ENCODE measurements at places on chromosomes 7 and 10.

DNA sequence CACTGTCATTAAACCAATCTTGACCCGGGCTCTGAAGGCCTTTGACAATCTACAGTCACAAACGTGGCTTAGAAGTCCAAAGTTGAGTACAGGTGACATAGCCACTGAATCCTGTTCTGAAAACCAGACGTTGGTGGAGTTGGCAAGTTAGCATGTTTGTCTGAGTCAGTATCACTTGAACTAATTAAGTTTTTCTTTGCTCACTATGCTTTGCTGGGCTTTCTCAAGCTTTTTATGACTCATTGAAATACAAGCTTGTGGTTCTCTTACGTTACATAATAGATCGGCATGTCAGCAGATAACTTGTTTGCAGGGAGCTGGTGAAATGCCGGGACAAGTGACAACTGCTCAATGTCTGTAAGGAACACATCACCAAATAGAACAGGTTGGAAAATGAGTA, 53.8 kb downstream of the ARL5B start:
- no peak for DNase-seq

DNA sequence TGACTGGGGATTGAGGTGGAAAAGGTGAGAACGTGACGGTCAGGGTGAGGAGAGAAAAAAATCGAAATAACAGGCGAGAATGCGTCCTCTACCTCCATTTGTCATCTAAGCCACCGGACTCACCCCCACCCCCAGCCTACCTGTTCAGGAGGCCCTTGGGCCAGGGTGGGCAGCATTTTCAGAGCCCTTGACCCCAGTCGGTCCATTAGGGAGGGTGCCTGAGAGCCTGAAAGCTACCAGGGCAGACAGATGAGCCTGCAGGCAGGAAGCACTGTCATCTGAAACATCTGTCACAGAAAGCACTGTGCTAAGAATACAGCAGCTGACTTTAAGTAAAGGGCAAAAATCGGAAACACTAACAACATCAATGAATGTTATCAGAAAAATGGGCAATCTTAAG, 47.0 kb downstream of the MAD1L1 start:
- no peak for DNase-seq

- DNase-seq: no peak
Observed at GRCh38 chr10:97144297-97144696, 41.5 kb downstream of the SLIT1 start.

- no peak for DNase-seq
Observed at GRCh38 chr10:15796098-15796759, 64.1 kb downstream of the MINDY3 start.

- no peak for DNase-seq
Observed at GRCh38 chr10:113493195-113493594, 59.7 kb upstream of the HABP2 start.

- no peak for DNase-seq
Observed at GRCh38 chr7:32037650-32038198, 32.5 kb downstream of the PDE1C start.

- no peak for DNase-seq
Observed at GRCh38 chr7:18353339-18353738, 142.2 kb upstream of the HDAC9 start.

DNA sequence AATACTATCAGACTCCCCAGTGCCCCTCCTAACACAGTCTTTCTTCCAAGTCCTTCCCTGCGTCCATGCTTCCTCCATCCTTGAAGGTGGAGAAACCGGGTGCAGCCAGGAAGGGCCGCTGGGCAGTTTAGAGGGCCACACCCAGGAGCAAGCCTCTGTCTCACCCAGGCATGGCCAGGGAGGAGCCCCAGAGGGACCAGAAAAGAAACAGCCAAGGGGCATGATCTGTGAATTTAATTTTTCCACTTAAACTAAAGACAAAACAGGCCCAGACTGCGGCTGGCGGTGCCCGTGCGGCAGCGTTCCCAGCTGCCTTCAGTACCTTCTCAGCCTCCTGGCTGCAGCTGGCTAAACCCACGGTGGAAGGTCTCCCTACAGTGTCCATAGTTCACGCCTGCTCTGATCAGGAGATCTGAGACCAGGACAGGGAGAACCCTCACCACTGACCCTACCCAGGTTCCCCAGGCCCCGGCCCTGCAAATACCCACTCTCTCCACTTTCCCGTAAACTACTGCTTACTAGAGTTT, 12.9 kb downstream of the UNCX start:
- DNase-seq: no peak

DNA sequence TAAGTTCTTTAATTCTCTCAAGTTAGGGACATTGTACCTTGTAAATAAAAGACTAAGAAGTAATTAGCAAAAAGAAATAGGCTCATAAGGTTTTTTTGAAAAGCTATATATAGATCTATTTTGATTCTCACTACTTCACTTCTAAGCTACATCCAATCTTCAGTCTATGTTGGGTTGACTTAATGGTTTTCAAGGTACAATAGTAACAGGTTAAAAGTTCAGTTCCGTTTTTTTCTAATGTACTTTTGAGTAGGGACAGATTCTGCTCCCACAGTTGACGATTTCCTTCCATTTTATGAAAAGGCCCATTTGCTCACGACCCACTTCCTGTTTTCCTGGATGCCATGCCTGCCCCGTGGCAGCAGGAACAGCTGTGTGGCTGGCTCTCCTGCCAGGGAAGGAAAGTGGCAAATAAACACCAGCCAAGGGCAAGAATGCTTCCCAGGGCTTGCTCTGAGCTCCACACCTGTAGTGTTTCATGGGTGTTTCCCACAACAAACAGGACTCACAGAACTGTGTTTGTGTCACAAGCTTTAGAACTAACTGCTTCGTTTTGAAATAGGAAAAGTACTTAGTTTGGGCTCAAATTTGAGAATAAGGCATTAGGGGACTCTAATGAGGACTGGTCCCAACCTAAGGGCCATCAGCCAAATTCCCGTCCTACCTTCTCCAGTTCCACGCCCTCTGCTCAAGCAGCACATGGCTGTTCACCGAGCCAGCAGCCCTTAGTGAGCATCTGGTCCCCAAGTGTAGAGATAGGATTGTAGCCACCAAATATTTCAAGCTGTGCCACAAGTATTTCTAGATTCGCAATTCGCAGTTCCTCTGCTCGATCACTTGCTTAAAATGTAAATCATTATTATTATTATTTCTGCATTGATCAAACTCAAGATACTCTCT, 240.7 kb downstream of the COBL start:
- DNase-seq: no peak

DNA sequence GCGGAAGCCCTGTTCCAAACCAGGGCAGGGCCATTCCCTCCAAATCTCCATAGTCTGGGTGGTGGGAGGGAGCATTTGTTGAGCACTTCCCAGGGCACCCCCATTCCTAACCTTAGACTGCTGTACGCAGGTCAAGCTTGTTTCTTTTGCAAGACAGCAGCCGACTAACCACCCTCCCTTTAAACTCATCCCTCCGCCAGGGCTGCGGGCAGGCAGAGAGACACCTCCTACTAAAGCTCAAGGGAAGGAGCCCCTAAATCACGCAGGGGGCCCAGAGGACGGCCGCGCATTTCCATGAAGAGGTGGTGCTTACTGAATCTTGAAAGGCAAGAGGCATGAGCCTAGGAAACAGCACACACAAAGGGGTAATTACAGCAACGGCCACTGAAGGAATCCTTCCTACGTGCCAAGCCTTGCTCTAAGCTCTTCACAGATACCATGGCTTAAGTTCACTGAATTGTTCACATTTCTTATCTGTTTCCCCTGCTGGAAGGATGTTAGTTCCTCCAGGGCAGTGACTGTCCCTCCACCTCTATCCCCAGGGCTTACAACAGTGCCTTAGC, 90.0 kb downstream of the PROSER2 start:
- no peak for DNase-seq

GRCh38 chr10:15097011-15097812, at the start of gene RPP38:
TSS of gene RPP38 (plus strand) at chr10:15097355. CDS start at chr10:15103315, 5,960 bp downstream.
- DNase-seq: peak; percentile 98

- no peak for DNase-seq
Observed at GRCh38 chr7:30406664-30407425, 71.7 kb downstream of the NOD1 start.

DNA sequence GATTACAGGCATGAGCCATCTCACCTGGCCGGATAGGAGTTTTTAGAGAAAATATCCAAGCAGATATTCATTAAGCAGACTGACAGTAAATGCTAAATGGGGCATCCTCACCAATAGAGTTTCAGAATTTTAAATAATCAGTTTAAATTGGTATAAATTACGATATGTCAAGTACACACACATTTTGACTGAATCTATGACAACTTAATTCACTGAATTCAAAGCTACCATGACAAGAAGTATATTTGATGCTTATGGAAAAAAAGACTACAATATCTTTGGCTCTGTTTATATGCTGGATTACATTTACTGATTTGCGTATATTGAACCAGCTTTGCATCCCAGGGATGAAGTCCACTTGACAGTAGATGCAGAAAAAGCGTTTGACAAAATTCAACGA, 774.7 kb downstream of the PCDH15 start:
- DNase-seq: no peak

DNA sequence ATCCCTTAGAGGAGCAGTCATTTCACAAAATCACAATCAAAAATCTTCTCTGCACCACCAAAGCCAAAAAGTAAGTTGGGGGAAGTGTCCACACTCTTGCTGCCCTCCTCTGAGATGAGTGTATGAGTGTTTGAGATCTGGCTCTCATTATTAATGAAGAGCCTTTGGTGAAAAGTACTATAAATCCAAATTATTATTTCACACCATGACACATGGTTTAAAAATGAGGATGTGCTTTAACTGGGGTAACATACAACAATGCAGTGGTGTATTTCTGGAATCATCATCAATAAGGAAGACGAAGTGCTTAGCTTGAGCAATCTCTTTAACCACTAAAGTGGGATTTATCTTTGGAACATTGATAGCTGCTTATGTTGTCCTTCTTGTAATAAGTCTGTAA, 114.2 kb upstream of the ADAM12 start:
- DNase-seq: no peak

- DNase-seq: no peak
Observed at GRCh38 chr7:46215987-46216567, 295.0 kb upstream of the IGFBP3 start.

DNA sequence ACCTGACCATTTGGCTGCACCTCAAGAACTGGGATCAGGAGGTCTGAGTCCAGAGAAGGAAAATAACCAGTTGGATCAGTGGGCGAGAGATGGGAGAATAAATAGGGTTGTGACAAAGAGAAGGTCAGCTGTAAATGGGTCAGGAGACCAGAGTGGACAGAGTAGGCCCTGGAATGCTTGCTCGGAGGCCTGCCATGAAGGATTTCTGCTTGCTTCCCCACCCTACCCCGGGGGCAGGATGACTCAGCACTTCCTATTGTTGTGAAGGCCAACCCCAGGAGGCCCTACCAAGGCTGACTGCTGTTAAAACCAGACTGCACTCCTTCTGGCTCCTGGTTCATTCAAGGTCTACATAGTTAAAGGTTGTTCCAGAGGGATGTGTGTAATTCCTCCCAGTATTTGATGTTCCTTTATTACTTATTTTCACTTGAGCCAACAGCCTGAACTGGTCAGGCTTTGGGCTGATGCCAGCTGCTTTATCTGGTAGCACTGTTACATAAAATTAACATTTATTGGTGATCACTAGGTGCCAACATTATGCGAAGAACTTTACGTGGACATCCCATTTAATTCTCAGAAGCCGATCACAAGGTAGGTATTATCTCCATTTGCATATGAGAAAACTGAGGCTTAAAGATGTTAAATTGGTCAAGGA, 27.3 kb upstream of the IFRD1 start:
- DNase-seq: peak; percentile 23

GRCh38 chr10:44591911-44592310, 207.0 kb upstream of the CXCL12 start:
- no peak for DNase-seq

GRCh38 chr10:86650151-86650550, 4.2 kb upstream of the OPN4 start:
- no peak for DNase-seq

DNA sequence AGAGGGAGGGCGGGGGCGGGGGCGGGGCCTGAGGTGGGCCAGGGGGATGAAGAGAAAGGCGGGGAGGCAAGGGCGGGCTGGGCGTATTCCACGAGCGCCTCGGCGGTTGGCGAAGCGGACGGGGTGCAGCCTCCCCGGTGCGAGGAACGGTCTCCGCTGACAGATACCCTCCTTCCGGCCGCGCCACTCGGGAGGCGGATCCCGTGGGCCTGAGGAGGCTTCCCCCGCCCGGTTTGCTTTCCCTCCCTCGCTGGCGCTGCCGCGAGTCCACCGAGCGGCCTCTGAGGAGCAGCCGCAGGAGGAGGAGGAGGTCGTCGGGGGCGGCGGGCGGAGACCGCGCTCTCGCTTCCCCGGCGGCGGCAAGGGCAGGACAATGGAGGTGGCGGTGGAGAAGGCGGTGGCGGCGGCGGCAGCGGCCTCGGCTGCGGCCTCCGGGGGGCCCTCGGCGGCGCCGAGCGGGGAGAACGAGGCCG, at the start of gene TRIM24:
Gene TRIM24 (plus strand): TSS at position 84 of the 473 bp plus-strand sequence. CDS start 290 bp downstream, at position 374.
- DNase-seq: peak; percentile 80

GRCh38 chr7:102040569-102040968, 223.1 kb downstream of the CUX1 start:
- DNase-seq: no peak

DNA sequence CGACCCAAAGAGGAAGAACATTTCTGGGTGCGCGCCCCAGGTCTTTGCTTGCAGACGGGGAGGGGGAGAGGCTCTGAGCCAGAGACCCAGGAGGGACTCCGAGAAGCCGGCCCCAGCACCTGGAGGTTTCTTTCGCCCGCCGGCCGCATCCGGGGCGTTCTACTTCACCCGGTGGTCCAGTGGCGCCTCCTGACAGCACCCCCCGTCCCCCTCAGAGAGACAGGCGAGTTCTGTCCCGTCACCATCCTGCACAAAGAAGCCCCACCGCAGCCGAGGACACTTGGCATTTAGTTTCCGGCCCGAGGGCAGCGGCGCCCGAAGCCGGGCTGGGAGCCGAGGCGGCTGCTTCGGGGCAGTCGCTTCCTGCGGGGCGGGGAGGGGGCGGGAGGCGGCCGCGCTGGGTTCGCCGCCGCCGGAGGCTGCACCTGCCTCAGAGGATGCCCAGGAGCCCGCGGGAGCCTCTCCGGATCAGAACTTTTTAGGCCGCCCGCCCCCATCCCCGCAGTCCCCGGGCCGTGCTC, at the start of gene TMEM178B:
Gene TMEM178B (plus strand): TSS at position 424 of the 521 bp plus-strand sequence.
- peak; percentile 48 for DNase-seq

- no peak for DNase-seq
Observed at GRCh38 chr7:98785929-98786571, 83.8 kb downstream of the TMEM130 start.

DNA sequence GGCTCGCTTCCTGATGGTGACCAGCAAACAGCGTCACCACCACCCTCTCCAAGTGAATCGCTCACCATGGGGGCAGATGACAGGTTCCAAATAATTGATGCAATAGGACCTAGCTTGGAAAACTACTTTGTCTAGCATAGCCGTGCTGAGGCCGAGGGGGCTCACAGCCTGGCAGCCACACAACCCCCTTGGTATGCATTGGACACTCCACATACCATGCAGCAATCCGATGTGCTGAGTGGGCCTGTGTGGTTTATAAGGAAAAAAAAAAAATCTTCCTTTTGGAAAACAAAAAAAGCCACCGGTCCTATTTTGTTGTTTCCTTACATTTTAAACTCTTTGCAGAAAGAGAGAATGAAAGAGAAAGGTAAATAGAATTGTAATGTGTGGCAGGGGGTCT, 15.1 kb downstream of the GATA3 start:
- no peak for DNase-seq
